ENCODE measurements at places on chromosomes 11 and 22.

- no peak overlapping the region for H3K27ac ChIP-seq
- H3K4me1 ChIP-seq: peaks cover 3% of the 10 kb centered on the region
- no peak for DNase-seq
- no peaks in the 10 kb centered on the region for H3K36me3 ChIP-seq
- no peak overlapping the region for H3K4me3 ChIP-seq
These were observed 257.7 kb upstream of the NARS2 start for GRCh38 chr11:78832226-78832947.

- no peak for DNase-seq
- peaks cover 15% of the 10 kb centered on the region for H3K4me1 ChIP-seq
- H3K27me3 ChIP-seq: no peaks in the 10 kb centered on the region
- no peaks in the 10 kb centered on the region for H3K36me3 ChIP-seq
These were observed 246.2 kb downstream of the CTTN start for GRCh38 chr11:70644343-70645060.

DNA sequence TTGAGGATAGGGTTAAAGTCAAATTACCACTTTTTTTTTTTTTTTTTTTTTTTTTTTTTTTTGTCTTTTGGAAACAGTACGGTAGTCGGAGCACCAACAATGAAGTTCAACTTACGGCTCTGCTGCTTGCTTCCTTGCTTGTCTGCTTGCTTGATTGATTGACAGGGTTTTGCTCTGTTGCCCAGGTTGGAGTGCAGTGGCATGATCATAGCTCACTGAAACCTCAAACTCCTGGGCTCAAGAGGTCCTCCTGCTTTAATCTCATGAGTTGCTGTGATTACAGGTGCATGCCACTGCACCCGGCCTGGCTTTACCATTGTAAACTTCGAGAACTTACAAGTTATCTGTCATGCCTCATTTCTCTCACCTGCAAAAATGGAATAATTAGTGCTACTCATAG, 5.8 kb downstream of the SGSM3 start:
- H3K4me1 ChIP-seq: no peaks in the 10 kb centered on the region
- no peak for DNase-seq
- peaks cover 12% of the 10 kb centered on the region for H3K36me3 ChIP-seq
- no peak overlapping the region for H3K27ac ChIP-seq
- H3K27me3 ChIP-seq: no peaks in the 10 kb centered on the region

- no peaks in the 10 kb centered on the region for H3K27me3 ChIP-seq
- DNase-seq: no peak
- H3K4me1 ChIP-seq: peaks cover 2% of the 10 kb centered on the region
- H3K27ac ChIP-seq: no peak overlapping the region
These were observed 63.4 kb downstream of the FLI1 start for GRCh38 chr11:128757235-128757711.

DNA sequence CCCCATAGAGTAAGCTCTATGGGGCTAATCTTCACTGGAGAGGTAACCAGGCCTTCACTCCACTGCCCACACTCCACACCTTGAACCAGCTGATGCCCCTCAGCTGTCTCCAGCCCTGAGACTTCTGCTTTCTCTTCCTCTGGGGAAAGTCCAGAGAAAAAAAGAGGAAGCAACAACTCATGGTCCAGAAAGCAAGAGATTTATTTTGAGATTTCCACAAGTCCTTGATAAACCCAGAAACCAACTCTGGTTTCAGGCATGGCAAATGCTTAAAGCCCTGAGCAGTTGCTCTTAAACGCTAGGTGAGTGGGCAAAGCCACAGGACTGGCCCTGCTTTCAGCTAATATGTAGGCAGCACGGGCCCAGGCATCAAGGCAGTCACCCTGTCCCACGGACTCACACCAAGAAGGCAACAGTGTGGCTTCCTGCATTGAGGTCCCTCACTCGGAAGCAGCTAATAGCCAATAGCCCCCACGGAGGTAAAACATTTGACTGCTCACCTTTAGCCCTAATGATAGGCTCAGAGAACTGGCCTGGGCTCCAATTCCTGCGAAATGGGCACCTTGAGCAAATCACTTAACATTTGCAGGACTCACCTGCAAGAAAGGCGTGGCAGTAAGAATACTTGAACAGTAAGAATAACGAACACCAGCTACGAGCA, 4.3 kb downstream of the CYB561A3 start:
- H3K36me3 ChIP-seq: peaks cover 15% of the 10 kb centered on the region
- H3K27me3 ChIP-seq: no peaks in the 10 kb centered on the region
- H3K27ac ChIP-seq: no peak overlapping the region
- no peak for DNase-seq

- no peaks in the 10 kb centered on the region for H3K27me3 ChIP-seq
- DNase-seq: peak; percentile 18
- no peak overlapping the region for H3K4me3 ChIP-seq
- H3K36me3 ChIP-seq: no peaks in the 10 kb centered on the region
- H3K4me1 ChIP-seq: peaks cover 2% of the 10 kb centered on the region
These were observed 658.2 kb downstream of the NTM start for GRCh38 chr11:132028380-132029240.

GRCh38 chr11:85316967-85317366, 310.2 kb downstream of the DLG2 start:
- H3K4me3 ChIP-seq: no peak overlapping the region
- H3K36me3 ChIP-seq: no peaks in the 10 kb centered on the region
- H3K4me1 ChIP-seq: no peaks in the 10 kb centered on the region
- H3K27me3 ChIP-seq: no peaks in the 10 kb centered on the region
- no peak for DNase-seq
- H3K27ac ChIP-seq: no peak overlapping the region

- H3K36me3 ChIP-seq: peaks cover 22% of the 10 kb centered on the region
- no peak overlapping the region for H3K27ac ChIP-seq
- DNase-seq: no peak
- H3K27me3 ChIP-seq: no peaks in the 10 kb centered on the region
These were observed 789 bp upstream of the POLA2 start for GRCh38 chr11:65260756-65261590.

DNA sequence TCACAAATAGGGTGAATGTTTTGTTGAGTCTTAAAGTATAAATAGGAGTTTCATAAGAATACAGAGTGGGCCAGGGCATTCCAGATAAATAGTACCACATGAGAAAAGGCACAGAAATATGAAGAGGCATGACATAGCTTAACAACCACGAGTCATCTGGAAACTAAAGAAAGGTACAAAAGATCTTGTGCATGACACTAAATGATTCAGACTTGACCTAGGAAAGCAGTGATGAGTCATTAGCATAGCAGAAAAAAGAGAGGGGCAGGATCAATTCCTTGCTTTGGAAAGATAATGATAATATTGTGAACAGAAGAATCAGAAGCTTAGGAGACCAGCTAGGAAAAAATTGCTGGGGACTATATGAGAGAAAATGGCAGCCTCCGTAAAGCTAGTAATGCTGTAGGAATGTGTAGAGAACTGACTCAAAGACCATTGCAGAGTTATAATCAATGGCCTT, 47.6 kb upstream of the FIBIN start:
- DNase-seq: no peak
- H3K27me3 ChIP-seq: no peaks in the 10 kb centered on the region
- H3K4me3 ChIP-seq: no peak overlapping the region
- no peaks in the 10 kb centered on the region for H3K36me3 ChIP-seq
- peaks cover 2% of the 10 kb centered on the region for H3K4me1 ChIP-seq
- no peak overlapping the region for H3K27ac ChIP-seq

- no peaks in the 10 kb centered on the region for H3K36me3 ChIP-seq
- no peak for DNase-seq
- no peaks in the 10 kb centered on the region for H3K27me3 ChIP-seq
These were observed 30.0 kb downstream of the EIF3M start for GRCh38 chr11:32613500-32614151.

DNA sequence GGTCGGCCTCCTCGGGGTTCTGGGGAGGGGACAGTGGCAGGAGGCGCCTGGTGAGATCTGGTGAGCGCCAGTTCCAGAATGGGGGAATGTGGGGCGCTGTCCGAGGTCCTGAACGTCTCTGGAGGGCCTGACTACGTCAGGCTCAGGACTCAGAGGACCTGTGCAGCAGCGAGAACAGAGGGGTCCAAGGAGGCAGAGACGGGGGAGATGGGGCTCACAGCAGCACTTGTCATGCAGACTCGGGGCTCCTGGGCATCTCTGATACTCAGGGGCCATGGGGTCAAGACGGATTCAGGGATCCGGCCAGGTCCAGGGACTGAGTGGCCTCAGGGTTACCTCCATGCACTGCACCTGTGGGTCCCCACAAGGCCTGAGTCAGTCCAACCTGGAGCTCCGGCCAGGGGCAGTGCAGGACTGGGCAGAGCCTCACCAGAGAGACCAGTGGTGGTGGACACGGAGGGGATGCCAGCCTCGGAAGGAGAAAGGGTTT, 92.2 kb downstream of the BRD1 start:
- no peak overlapping the region for H3K27ac ChIP-seq
- peaks cover 12% of the 10 kb centered on the region for H3K27me3 ChIP-seq
- no peak overlapping the region for H3K4me3 ChIP-seq
- H3K4me1 ChIP-seq: no peaks in the 10 kb centered on the region
- H3K36me3 ChIP-seq: no peaks in the 10 kb centered on the region

- no peak within 1 kb of the TSS for H3K4me3 ChIP-seq
- H3K27ac ChIP-seq: no peak within 1 kb of the TSS
- peak; percentile 49 for DNase-seq
- no peaks in the 10 kb centered on the region for H3K36me3 ChIP-seq
- no peaks in the 10 kb centered on the region for H3K27me3 ChIP-seq
These were observed at the start of gene HTR3A for GRCh38 chr11:113974741-113975470. Gene HTR3A, plus strand, starts transcription at chr11:113975108. Its CDS starts 218 bp downstream, at chr11:113975326.

GRCh38 chr22:47659467-47660223, 897.2 kb downstream of the TBC1D22A start:
- no peak for DNase-seq
- H3K4me3 ChIP-seq: no peak overlapping the region
- no peaks in the 10 kb centered on the region for H3K36me3 ChIP-seq
- H3K4me1 ChIP-seq: no peaks in the 10 kb centered on the region
- no peaks in the 10 kb centered on the region for H3K27me3 ChIP-seq
- no peak overlapping the region for H3K27ac ChIP-seq

- H3K4me1 ChIP-seq: peaks cover 35% of the 10 kb centered on the region
- H3K36me3 ChIP-seq: no peaks in the 10 kb centered on the region
- no peak overlapping the region for H3K4me3 ChIP-seq
- H3K27ac ChIP-seq: no peak overlapping the region
- no peak for DNase-seq
- H3K27me3 ChIP-seq: no peaks in the 10 kb centered on the region
These were observed 92.5 kb upstream of the PRDM11 start for GRCh38 chr11:45053736-45054446.

DNA sequence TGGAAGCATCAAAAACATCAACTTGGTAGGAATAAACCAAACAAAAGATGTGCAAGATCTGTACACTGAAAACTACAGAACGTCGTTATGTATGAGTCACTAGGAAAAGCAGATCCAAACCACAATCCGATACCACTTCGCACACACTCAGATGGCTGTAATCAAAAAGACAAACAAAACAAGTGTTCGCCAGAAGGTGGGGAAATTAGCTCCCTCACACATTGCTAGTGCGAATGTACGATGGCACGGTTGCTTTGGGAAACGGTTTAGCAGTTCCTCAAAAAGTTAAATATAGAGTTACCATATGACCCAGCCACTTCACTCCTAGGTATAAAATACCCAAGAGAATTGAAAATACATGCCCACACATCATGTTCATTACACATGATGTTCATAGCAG, 14.8 kb upstream of the CARD10 start:
- H3K36me3 ChIP-seq: no peaks in the 10 kb centered on the region
- H3K27ac ChIP-seq: no peak overlapping the region
- no peaks in the 10 kb centered on the region for H3K4me1 ChIP-seq
- no peak overlapping the region for H3K4me3 ChIP-seq
- DNase-seq: no peak

DNA sequence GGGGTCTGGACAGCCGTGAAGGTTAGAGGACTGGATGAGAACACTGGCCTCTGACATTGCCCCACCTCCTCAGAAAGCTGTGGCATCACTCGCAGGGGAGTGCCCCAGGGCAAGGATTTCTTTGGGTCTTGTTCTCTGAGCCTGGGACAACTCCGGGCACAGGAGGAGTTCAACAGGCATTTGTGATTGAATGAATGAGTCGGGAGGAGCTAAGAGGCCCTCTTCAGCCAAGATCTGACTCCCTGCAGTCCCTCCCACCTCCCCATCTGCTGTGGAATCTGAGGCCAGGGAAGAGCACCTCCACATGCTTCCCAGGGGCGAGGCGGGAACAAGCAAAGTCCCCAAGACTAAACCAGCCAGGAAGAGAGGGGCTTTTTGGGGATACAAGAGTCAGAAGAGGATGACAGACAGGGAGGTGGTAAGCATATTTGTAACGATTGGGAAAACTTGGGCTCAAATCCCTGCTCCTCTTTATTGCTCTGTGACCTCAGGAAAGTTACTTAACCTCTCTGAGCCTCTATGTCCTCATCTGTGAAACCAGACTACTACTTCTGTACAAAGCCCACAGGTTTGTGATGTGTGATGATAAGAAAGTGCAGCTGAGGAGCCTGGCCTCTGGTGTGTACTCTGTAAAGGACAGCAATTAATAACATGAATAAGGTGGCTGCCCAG, 6.4 kb downstream of the TP53I11 start:
- no peak for DNase-seq
- peaks cover 21% of the 10 kb centered on the region for H3K36me3 ChIP-seq
- peaks cover 5% of the 10 kb centered on the region for H3K4me1 ChIP-seq
- H3K4me3 ChIP-seq: no peak overlapping the region
- no peaks in the 10 kb centered on the region for H3K27me3 ChIP-seq
- H3K27ac ChIP-seq: peak overlapping the region; percentile 18

DNA sequence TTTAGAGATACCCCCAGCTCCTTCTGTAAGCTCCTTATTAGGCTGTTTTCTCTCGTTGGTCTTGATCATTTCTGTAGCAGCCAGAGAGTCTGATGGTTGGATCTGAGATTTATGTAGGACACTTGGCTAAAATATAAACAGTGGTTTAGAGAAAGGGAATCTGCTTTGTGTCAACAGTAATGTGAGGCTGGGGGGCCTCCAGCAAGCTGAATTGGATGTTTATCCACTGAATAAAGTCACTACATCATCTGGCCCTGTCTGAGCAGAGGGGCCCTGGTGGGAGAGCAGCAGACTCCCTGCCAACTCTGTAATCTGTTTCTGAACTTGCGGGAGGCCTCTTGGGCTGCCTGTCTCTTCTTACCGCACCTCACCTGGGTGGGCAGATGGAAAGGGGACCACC, 328.5 kb upstream of the PLET1 start:
- no peak overlapping the region for H3K4me3 ChIP-seq
- DNase-seq: no peak
- no peak overlapping the region for H3K27ac ChIP-seq
- H3K36me3 ChIP-seq: no peaks in the 10 kb centered on the region

DNA sequence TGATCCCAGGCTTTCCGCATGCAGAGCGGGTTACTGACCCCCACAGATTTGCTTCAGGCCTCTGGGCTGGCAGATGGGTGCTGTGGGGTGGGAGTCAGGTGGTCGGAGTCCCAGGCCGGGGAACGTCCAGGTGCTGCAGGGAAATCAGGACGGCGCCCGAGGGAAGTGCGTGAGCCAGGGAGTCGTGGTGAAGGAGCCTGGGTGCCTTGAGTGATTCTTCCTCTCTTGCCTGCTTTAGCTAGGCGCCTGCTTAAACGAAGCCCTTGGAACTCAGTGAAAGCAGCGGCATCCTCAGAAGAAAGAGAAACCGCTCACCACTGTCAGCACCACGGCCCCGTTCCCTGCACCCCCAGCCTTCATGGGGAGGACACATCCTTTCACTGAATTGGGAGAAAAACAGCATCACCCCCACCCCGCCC, 455.6 kb downstream of the BRD1 start:
- H3K36me3 ChIP-seq: no peaks in the 10 kb centered on the region
- DNase-seq: no peak
- peaks cover 11% of the 10 kb centered on the region for H3K4me1 ChIP-seq
- H3K4me3 ChIP-seq: no peak overlapping the region
- no peak overlapping the region for H3K27ac ChIP-seq

- peaks cover 3% of the 10 kb centered on the region for H3K4me1 ChIP-seq
- no peak for DNase-seq
- no peak overlapping the region for H3K4me3 ChIP-seq
- peaks cover 18% of the 10 kb centered on the region for H3K27me3 ChIP-seq
These were observed 5.1 kb upstream of the SCARF2 start for GRCh38 chr22:20442485-20443284.

Data from neuronal stem cell (in vitro differentiated cells).